ENCODE measurements at places on chromosomes 1 and 21.

GRCh38 chr1:20871419-20871818 lies 84.3 kb upstream of the HP1BP3 start:
- no peak for DNase-seq

GRCh38 chr1:226596531-226597165 lies 48.1 kb downstream of the STUM start:
- no peak for DNase-seq

DNA sequence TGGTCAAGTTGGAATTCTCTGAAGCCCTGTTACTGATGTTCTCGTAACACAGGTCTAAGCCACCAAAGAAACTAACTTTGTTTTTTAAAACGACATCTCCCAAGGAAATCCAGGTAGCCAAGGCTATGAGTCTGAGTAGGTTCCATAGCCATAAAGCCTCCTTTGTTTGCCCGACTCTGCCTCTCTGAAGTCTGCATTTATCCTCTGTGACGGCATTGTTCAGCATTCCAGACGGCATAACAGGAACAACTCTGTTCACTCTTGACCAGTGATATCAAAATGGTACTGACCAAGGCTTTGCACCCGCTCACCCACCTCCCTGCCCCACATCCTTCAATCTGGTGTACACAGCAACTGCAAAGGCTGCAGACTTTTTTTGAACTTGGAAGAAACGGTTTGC lies 14.8 kb downstream of the URB1 start:
- no peak for DNase-seq

GRCh38 chr1:225670806-225671733 lies 18.1 kb upstream of the ENAH start:
- DNase-seq = no peak

- no peak for DNase-seq
These were observed 281.1 kb downstream of the NPHP4 start for GRCh38 chr1:5711079-5711478.

All from esophagus muscularis mucosa (tissue), 4 donors.